Endothelial cell of coronary artery (primary cell): ENCODE measurements at places on chromosomes 3 and 15. TPM values are rescaled to one million over a fixed set of nuclear protein-coding genes. Genes with fewer than 3 reads are reported as not detected.

Gene CX3CR1
- not detected in 2 replicates for total RNA-seq

Gene GMPS
- total RNA-seq, result 18.4 and 26.8 TPM in 2 replicates

Gene TEX55
- total RNA-seq, result not detected in 2 replicates

Gene POU1F1
- not detected in 2 replicates for total RNA-seq

Gene PRTG
- total RNA-seq, result 1.3 and 1.4 TPM in 2 replicates

Gene LRRC3B
- not detected in 2 replicates for total RNA-seq

Gene DLEC1
- total RNA-seq, result under 0.01 TPM in 1 of 2 replicates, not detected in the other

Gene ZIC1
- total RNA-seq, result not detected in 2 replicates

Gene MED12L
- total RNA-seq, result 0.18 and 0.19 TPM in 2 replicates

Gene ANKRD34C
- total RNA-seq, result not detected in 2 replicates

Gene NR2E3
- 0.09 and 0.18 TPM in 2 replicates for total RNA-seq

Gene FAM107A
- 4.5 and 5.4 TPM in 2 replicates for total RNA-seq

Gene TRA2B
- 187 and 264 TPM in 2 replicates for total RNA-seq

Gene NIPA2
- 61.6 and 75.4 TPM in 2 replicates for total RNA-seq

Gene NXPE3
- total RNA-seq, result 7.5 and 11.9 TPM in 2 replicates

Gene SERINC4
- total RNA-seq, result not detected in 2 replicates

Gene RAB6B
- total RNA-seq, result 0.45 and 1.1 TPM in 2 replicates

Gene GOLGA6L7
- not detected in 2 replicates for total RNA-seq

Gene TMOD2
- total RNA-seq, result 3.5 and 5.9 TPM in 2 replicates

Gene SPTSSB
- not detected in 2 replicates for total RNA-seq

Gene ECE2
- not detected in 2 replicates for total RNA-seq

Gene FBXW12
- not detected in 2 replicates for total RNA-seq

Gene KBTBD8
- 3.1 and 3.5 TPM in 2 replicates for total RNA-seq

Gene WNT5A
- 0.09 and 0.75 TPM in 2 replicates for total RNA-seq

Gene FGF7
- 0.18 and 0.28 TPM in 2 replicates for total RNA-seq

Gene FEZF2
- total RNA-seq, result not detected in 2 replicates

Gene RYR3
- under 0.01 TPM in 1 of 2 replicates, not detected in the other for total RNA-seq

Gene VGLL3
- 3.0 and 28.0 TPM in 2 replicates for total RNA-seq

Gene OR5K3
- total RNA-seq, result not detected in 2 replicates

Gene MST1R
- 0.28 and 0.54 TPM in 2 replicates for total RNA-seq

Gene SPESP1
- total RNA-seq, result 1.0 and 1.4 TPM in 2 replicates

Gene CD276
- total RNA-seq, result 82.4 and 100 TPM in 2 replicates

Gene TGM5
- not detected in 2 replicates for total RNA-seq

Gene GOLGA6A
- total RNA-seq, result not detected in 2 replicates

Gene CTDSPL2
- total RNA-seq, result 74.3 and 82.2 TPM in 2 replicates

Gene UCN2
- 0.09 TPM in 1 of 2 replicates, not detected in the other for total RNA-seq

Gene TEX264
- total RNA-seq, result 30.9 and 37.5 TPM in 2 replicates

Gene GRK7
- under 0.01 TPM in 1 of 2 replicates, not detected in the other for total RNA-seq

Gene PRSS50
- not detected in 2 replicates for total RNA-seq

Gene MCCC1
- total RNA-seq, result 18.6 and 24.6 TPM in 2 replicates

Gene MYZAP
- total RNA-seq, result 4.2 and 7.6 TPM in 2 replicates

Gene PDZRN3
- 0.09 and 0.18 TPM in 2 replicates for total RNA-seq

Gene SH3GL3
- total RNA-seq, result under 0.01 TPM in 1 of 2 replicates, not detected in the other

Gene SKIL
- 87.8 and 110 TPM in 2 replicates for total RNA-seq
